ENCODE measurements at places on chromosomes 4 and X. TPM values are rescaled to one million over a fixed set of nuclear protein-coding genes. Genes with fewer than 3 reads are reported as not detected.

DNA sequence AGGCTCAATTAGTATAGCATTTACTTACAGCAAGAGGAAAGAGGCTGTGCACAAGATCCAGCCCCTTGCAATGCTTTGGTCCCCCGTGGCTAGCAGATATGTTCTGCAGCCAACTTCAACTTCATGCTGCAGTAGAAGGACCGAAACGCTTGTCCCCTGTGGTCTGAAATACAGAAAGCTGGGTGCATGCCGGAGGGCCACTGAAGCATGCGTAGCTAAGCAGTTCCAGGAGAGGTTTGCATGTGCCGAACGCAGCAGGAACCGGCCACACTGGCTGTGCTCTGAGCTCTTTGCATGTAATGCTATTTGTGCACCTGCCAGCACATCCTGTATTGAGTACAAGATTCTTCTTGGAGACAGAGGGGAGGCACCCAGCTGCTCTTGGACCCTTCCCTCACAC, 35.8 kb upstream of the SHISA3 start:
- DNase-seq = no peak

The NXF3 gene
- polyA plus RNA-seq = not detected

The WDFY3 gene
- polyA plus RNA-seq = 7.7 TPM

GRCh38 chrX:154020536-154021115, 924 bp upstream of the IRAK1 start:
- no peak for DNase-seq

DNA sequence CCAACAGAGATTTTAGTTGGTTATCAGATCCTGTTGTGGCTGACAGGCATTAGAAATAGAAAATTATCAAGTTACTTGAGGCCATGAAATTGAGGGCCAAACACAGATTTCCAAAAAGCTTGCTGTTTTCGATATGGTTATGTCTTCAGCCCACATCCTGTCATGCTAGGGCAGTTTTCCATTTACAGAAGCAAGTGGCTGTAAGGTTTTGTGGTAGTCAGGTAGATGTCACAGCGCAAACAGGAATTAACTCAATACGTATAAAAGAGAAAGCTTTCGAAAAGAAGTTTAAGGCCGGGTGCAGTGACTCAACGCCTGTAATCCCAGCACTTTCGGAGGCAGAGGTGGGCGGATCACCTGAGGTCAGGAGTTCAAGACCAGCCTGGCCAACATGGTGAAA, 104.6 kb downstream of the DMD start:
- no peak for DNase-seq

Measured in hepatocyte (in vitro differentiated cells).